ENCODE measurements at places on chromosomes 7 and 10.
A peak's percentile ranks its signal among the peaks of the same experiment; 100 is the strongest.

GRCh38 chr7:149261316-149261828 is 624 bp upstream of the ZNF783 start:
- DNase-seq, result peak; percentile 62

DNA sequence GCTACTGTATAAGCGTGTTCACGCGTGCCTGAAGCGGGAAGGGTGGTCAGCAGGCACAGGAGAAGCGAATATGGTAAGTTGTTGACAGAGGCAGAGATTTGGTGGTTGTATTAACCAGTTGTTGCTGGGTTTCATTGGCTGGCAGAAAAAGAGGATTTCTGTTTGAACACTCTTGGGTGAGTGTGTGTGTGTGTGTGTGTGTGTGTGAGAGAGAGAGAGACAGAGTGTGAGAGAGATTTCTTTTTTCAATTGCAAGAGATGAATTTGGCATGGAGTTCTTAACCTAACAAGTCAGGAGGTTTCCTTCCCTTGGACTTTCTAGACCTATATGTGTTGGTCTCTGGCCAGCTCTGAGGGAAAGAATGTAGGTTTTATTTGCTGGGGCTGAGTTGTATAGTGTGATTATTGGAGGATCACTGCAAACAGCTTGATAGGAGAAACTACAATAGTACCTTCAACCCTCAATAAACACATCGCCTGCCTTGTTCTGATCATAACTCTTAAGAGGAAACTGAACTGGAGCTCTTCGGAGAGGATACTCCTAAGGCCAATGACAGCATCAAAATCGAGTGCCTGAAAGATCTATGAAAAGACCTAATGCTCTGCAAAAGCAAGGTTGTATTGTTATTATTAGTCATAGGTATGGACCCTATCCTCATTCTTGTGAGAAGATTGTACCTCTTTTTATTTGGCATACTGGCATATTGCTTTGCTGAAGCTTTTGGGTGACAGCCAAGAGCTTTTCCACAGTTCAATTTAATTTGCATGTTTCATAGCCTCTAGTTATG is 1.2 kb downstream of the MCU start:
- DNase-seq, result peak; percentile 46

DNA sequence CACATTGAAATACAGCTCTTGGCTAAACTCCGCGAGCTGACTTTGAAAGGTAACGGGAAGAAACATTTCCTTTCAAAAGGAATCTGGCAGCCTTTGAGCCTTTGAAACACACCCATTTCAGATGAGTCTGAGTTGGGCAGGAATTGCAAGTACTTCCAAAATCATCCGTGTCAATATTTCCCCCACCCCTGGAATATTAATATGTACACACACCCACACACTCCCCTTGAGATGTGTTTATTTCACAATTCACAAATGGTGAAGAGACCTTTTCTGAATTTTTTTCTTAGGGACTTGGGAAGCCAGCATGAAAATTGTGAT is 438.7 kb upstream of the NRP1 start:
- no peak for DNase-seq

DNA sequence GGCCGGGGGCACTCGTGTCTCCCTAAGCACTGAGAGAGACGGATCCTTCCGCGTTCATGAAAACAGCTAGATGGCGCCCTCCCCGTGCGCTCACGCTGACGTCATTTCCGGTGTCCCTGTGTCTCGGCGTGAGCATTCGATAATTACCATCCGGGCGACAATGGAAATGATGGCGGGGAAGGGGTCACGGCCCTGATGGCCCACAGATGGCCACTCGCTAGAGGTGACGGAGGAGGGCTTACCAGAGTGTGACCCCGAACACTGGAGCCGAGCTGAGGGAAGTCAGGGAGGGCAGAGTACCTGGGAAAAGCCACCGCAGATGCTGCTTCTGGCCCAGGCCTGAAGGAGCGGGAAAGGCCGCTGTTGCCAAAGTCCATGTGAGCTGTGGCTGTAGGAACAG is 222.9 kb downstream of the TCERG1L start:
- no peak for DNase-seq

GRCh38 chr7:40644454-40645188 is 509.8 kb downstream of the SUGCT start:
- DNase-seq, result no peak

GRCh38 chr10:130127364-130128061 is 8.7 kb upstream of the GLRX3 start:
- peak; percentile 71 for DNase-seq

- DNase-seq, result peak; percentile 62
These were observed at the start of gene DNAJC12 for GRCh38 chr10:67837541-67838314. DNAJC12 (minus strand) TSS chr10:67838188; CDS start chr10:67838011, 177 bp downstream.

DNA sequence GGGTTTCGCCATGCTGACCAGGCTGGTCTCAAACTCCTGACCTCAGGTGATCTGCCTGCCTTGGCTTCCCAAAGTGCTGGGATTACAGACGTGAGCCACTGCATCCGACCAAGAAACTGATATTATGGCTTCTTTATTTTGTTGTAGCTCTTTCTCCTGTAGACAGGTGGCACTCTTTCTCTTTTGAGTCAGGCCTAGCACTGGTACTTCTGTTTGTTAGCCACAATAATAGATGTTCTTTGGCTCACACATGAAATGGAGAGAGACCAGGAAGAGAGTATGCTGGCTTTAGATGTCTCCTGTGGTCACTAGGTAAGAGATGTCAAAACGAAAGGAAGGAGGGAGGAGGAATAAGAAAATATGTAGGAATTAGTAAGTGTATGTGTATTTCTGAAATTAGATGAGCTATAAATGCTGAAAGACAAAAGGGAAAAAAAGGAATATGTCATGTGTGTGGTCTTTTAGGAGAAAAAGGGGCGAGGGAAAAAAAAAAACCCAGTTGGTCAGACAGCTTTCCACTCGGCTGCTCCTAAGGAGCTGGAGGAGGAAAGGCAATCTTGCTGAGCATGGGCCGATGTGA is 78.7 kb downstream of the CLEC2L start:
- peak; percentile 59 for DNase-seq
